NCI-H526 treated with DMSO at 0.1 percent for 48 hours (cell line): ENCODE measurements at places on chromosomes 3 and 15.

- DNase-seq = no peak
Observed at GRCh38 chr3:30500666-30501399, 105.6 kb upstream of the TGFBR2 start.

DNA sequence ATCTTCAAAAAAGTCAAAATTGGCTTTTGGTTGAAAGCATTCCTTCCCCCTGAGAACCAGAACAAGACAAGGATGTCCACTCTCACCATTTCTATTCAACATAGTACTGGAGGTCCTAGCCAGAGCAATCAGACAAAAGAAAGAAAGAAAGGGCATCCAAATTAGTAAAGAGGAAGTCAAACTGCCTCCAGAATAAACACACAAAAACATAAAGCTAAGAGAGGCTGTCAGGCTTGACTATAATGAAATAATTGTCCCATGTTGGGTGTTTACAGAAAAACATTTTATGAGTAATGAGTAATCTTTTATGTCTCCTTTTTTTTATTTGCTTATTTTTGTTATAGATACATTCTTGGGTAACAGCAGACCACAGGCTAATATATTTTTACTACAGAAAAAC lies 18.3 kb upstream of the FAM240A start:
- no peak for DNase-seq

GRCh38 chr3:127959873-127960272 lies 44.8 kb downstream of the KBTBD12 start:
- peak; percentile 24 for DNase-seq

- no peak for DNase-seq
Observed at GRCh38 chr15:80822676-80823075, 43.5 kb downstream of the CEMIP start.

- DNase-seq = no peak
Observed at GRCh38 chr15:63856711-63857460, 23.1 kb upstream of the HERC1 start.

DNA sequence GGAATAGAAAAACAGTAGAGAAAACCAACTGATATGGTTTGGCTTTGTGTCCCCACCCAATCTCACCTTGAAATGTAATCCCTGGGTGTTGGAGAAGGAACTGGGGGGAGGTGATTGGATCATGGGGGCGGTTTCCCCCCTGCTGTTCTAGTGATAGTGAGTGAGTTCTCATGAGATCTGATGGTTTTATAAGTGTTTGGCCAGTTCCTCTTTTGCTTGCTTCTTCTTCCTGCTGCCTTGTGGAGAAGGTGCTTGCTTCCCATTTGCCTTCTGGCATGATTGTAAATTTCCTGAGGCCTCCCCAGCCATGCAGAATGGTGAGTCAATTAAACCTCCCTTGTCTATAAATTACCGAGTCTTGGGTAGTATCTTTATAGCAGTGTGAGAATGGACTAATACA lies 48.4 kb downstream of the EOMES start:
- no peak for DNase-seq

GRCh38 chr15:55218056-55218455 lies 21.3 kb upstream of the RSL24D1 start:
- DNase-seq = no peak

DNA sequence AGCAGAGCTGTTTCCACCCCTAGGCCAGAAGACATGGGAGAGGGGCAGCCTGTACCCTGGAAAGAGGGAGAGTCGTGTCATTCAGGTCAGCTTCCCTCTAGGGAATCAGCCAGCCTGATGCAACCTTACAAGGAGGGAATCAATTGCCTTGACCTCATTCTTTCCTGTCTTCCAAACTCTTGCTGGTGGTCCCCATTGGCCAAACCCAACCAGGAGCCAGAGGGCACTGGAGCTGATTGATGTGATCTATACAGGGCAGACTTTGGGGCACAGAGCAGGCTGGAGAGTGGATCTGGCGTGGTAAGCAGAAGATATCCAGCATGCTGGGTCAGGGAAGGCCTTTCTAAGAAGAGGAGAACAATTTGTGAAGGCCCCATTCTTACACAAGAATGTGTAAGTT lies 19.1 kb upstream of the MAGEF1 start:
- DNase-seq = no peak

GRCh38 chr3:175956964-175957363 lies 1097.8 kb downstream of the NAALADL2 start:
- DNase-seq = no peak

DNA sequence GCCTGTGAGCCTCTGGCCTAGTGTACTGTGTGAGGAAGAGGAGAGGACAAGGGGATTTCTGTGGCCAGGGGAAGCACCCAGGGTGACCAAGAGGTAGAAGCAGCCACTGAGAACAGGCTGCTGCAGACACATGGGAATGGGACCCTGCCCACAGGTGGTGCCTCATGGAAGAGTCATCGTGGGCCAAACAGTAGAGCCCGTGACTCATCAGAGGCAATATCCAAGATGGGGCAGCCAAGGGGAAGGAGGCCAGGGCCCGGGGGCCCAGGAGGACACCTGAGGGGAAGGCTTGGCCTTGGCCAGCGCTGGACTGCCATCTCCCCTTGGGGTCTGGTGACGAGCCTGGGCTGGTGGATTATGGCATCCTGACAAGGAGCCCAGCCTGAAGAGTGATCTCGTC lies 275.0 kb upstream of the LYSMD4 start:
- no peak for DNase-seq

DNA sequence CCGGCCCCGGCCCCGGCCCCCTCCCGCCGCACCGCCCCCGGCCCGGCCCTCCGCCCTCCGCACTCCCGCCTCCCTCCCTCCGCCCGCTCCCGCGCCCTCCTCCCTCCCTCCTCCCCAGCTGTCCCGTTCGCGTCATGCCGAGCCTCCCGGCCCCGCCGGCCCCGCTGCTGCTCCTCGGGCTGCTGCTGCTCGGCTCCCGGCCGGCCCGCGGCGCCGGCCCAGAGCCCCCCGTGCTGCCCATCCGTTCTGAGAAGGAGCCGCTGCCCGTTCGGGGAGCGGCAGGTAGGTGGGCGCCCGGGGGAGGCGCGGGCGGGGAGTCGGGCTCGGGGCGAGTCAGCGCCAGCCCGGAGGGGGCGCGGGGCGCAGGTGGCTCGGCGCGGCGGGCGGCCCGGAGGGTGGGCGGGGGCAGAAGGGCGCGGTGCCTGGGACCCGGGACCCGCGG lies 352 bp downstream of the CHRD start:
- DNase-seq = no peak

DNA sequence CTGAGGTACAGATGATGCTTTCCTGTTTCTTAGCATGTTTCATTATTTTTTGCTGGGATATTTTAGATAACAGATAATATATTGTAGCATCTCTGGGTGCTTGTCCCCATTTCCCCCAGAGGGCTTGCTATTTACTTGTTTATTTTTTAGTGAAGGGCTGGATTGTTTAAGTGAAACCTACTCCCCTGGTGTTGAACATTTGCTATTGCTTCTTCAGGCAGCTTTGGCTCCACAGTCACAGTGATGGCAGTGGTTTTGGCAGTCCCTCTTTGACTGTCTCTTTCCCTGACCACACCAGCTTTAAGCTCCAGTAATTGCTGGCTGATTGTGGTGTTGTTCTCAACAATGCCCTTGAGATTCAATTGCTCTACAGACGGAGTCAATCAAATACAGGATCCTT lies 128.9 kb downstream of the KLF13 start:
- no peak for DNase-seq

GRCh38 chr3:173395073-173395411 lies 2.5 kb upstream of the NLGN1 start:
- DNase-seq = peak; percentile 53

- DNase-seq = no peak
Observed at GRCh38 chr3:136731274-136731884, 20.8 kb downstream of the STAG1 start.

DNA sequence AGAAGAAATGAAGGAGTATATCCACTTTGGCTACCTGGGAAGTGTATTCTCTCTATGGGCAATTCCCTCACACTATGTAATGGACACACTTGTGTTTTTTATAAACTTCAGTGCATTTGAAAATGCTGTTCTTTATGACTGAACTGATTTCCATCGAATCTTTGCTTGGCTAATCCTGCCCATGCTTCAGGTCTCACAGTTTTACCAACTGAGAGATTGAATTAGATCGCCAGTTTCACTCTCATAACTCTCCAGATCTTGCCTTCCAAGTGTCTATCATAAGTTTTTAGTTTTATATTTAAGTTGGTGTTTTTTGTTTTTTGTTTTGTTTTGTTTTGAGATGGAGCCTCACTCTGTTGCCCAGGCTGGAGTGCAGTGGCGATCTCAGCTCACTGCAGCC lies 73.5 kb upstream of the MBNL1 start:
- no peak for DNase-seq

- DNase-seq = no peak
Observed at GRCh38 chr3:435161-435560, 238.6 kb downstream of the CHL1 start.

GRCh38 chr3:143109861-143110260 lies 9.7 kb upstream of the CHST2 start:
- no peak for DNase-seq

DNA sequence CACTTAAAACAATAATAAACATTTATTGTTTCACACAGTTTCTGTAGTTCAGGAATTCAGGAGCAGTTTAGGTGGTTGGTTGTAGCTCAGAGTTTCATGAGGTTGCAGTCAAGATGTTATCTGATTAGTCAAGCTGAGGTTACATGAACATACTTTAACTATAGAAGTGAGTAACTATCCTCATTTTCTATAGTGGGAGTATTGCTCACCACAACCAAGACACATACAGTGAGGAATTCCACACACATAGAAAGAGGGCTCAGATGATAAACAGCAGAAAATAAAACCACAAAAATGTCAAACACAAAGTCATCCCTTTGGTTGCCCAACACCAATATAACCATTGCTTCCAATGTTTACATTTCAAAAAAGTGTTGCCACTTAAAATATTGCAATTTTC lies 13.6 kb downstream of the SCN11A start:
- no peak for DNase-seq

DNA sequence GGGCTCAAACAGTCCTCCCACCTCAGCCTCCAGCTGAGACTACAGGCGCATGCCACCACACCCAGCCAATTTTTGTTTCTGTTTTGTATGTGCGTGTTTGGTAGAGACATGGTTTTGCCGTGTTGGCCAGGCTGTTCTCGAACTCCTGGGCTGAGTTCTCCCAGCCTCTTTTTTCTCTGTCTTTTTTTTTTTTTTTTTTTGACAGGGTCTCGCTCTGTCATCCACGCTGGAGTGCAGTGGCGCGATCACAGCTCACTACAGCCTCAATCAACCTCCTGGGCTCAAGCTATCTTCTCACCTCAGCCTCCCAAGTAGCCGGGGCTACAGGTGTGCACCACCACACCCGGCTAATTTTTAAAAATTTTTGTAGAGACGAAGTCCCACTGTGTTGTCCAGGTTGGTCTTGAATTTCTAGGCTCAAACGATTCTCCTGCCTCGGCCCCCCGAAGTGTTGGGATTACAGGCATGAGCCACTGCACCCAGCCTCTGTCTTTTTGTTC lies 867 bp upstream of the DCAF1 start:
- DNase-seq = no peak

- DNase-seq = no peak
Observed at GRCh38 chr3:60854791-60855190, 396.5 kb downstream of the FHIT start.

- DNase-seq = no peak
Observed at GRCh38 chr15:77865106-77865610, 212.4 kb downstream of the TBC1D2B start.
